ENCODE measurements at places on chromosomes 3 and 15. TPM values are rescaled to one million over a fixed set of nuclear protein-coding genes. Genes with fewer than 3 reads are reported as not detected.

DNA sequence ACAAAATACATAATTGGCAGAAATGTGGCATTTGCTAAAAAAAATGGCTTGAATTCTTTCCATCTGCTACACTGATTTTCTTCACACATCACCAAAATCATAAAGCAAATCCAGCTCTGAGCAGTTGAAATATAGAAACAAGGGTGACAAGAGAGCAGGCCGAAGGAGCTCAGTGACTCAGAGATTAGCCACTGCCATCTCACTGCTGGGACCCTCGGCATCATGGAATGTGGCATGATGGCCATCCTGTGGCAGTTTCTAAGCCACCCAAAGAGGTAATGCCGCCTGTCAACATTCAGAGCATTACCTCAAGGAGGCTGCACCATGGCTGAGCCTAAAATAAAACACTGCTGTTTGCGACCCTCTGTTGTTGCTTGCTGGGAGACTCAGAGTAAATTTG lies 80.5 kb upstream of the OSBPL11 start:
- H3K36me3 ChIP-seq: no peaks in the 10 kb centered on the region
- no peak for DNase-seq
- no peak overlapping the region for H3K4me3 ChIP-seq

- H3K36me3 ChIP-seq: no peaks in the 10 kb centered on the region
- no peaks in the 10 kb centered on the region for H3K4me1 ChIP-seq
- no peaks in the 10 kb centered on the region for H3K27me3 ChIP-seq
- H3K4me3 ChIP-seq: no peak overlapping the region
- no peak overlapping the region for H3K27ac ChIP-seq
These were observed 59.3 kb downstream of the C3orf85 start for GRCh38 chr3:109195815-109196214.

- H3K27ac ChIP-seq: no peak overlapping the region
- H3K27me3 ChIP-seq: peaks cover 95% of the 10 kb centered on the region
- H3K36me3 ChIP-seq: no peaks in the 10 kb centered on the region
- H3K4me3 ChIP-seq: peak overlapping the region; percentile 93
- DNase-seq: peak; percentile 50
These were observed 9.1 kb upstream of the FOXB1 start for GRCh38 chr15:59994888-59995557.

DNA sequence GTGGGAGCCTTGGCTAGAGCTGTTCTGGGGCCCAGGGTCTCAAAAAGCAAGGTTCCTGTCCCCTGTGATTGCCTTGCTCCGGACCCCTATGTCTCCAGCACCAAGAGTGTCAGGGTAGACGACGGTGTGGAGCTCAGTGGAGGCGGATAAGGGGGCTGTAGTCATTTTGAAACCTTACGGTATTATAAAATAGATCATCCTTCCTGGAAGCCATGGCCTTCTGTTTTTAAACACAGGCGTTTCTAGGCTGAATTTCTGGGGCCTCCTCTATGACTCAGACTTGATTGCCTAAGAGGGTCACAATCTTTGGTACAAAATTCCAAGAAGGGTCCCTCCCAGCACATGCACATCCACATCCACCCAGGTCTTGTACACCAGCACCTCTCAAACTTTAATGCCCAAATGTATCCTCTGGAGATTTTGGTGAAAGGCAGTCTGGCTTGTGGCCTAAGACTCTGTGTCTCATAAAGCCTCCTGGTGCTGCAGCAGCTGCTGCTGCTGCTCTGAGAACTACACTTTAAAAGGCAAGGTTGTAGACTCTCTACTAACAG lies 70.5 kb upstream of the XCR1 start:
- H3K4me3 ChIP-seq: peak overlapping the region; percentile 75
- H3K4me1 ChIP-seq: peaks cover 74% of the 10 kb centered on the region
- peak; percentile 59 for DNase-seq
- peak overlapping the region; percentile 99 for H3K27ac ChIP-seq
- peaks cover 48% of the 10 kb centered on the region for H3K36me3 ChIP-seq

GRCh38 chr3:56003129-56003528 lies 465.1 kb downstream of the ERC2 start:
- no peak overlapping the region for H3K4me3 ChIP-seq
- no peaks in the 10 kb centered on the region for H3K36me3 ChIP-seq
- H3K27ac ChIP-seq: no peak overlapping the region
- no peaks in the 10 kb centered on the region for H3K27me3 ChIP-seq
- peaks cover 3% of the 10 kb centered on the region for H3K4me1 ChIP-seq

Gene PLXNA1
- 5.8 TPM for total RNA-seq

Gene SAMD7
- total RNA-seq: not detected

Gene SPSB4
- not detected for total RNA-seq

All from activated naive CD8-positive, alpha-beta T cell treated with anti-CD3 and anti-CD28 coated beads, Interleukin-2, amount 10 ng/mL, durations not matched to agents 7 days and 5 days (primary cell).